Transverse colon (tissue), 4 donors: ENCODE measurements at places on chromosomes 2 and 18. TPM values are rescaled to one million over a fixed set of nuclear protein-coding genes. Genes with fewer than 3 reads are reported as not detected.

DNA sequence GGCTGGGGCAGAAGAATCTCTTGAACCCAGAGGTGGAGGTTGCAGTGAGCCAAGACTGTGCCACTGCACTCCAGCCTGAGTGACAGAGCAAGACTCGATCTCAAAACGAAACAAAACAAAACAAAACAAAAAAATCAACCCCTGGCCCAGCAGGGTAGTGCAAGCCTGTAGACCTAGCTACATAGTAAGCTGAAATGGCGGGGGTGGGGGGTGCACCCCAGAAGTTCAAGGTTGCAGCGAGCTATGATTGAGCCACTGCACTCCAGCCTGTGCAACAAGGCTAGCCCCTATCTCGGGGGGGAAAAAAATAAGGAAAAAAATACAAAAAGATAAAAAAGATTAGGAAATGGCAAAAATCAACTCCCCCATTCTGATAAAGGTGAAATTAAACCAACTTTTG is 6.4 kb downstream of the ATL2 start:
- no peak overlapping the region for H3K4me3 ChIP-seq
- H3K4me1 ChIP-seq = peaks cover 12% of the 10 kb centered on the region
- H3K36me3 ChIP-seq = no peaks in the 10 kb centered on the region
- DNase-seq = no peak
- H3K27ac ChIP-seq = no peak overlapping the region

DNA sequence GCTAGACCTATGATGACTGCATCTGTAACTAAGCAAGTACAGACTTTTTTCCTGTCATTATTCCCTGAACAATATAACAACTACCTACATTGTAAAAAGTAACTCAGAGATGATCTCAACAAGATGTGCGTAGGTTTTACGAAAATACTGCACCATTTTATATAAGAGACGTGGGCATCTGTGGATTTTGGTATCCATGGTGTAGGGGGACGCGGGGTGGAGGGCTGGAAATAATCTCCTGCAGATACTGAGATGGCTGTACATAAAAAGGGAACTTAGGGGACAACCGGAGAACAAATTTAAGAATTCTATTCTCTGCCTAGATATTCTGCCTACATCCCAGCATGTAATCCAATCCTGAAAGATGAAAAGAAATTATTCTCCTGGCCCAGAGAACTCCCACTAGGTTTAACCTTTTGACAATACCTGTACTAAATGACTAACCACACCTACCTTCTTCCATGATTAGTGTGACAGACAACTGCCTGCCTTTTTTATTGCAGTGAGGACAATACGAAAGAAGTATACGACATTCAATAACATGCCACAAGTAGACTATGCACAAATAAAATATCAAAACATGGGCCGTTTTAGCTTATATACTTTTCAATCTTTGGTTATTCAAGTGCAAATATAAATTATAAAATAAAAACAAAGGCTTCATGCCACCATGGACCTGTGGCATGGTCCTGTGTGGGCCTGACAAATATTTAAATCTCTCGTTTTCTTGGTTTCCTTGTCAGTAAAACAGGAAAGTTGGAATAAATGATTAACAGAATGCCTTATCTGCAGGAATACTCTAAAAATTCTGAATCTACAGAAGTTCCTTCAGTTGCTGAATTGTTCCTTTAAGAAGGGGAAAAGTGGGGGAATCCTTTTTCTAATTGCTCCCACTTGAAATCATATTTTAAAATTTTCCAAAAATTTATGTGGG is 46.3 kb downstream of the RTN4 start:
- H3K27me3 ChIP-seq = no peaks in the 10 kb centered on the region
- H3K36me3 ChIP-seq = no peaks in the 10 kb centered on the region
- no peak for DNase-seq
- peak overlapping the region; percentile 75 for H3K27ac ChIP-seq

GRCh38 chr2:6069381-6069780 is 377.2 kb downstream of the SOX11 start:
- no peak overlapping the region for H3K27ac ChIP-seq
- no peaks in the 10 kb centered on the region for H3K27me3 ChIP-seq
- no peaks in the 10 kb centered on the region for H3K4me1 ChIP-seq
- no peaks in the 10 kb centered on the region for H3K36me3 ChIP-seq

- peaks cover 25% of the 10 kb centered on the region for H3K4me1 ChIP-seq
- no peaks in the 10 kb centered on the region for H3K27me3 ChIP-seq
- peak; percentile 73 for DNase-seq
- no peak overlapping the region for H3K27ac ChIP-seq
- no peaks in the 10 kb centered on the region for H3K36me3 ChIP-seq
Measured at GRCh38 chr2:20190876-20191713, 33.8 kb downstream of the SDC1 start.

- DNase-seq = no peak
- no peaks in the 10 kb centered on the region for H3K27me3 ChIP-seq
- no peaks in the 10 kb centered on the region for H3K36me3 ChIP-seq
- H3K27ac ChIP-seq = no peak overlapping the region
Measured at GRCh38 chr2:225865468-225865867, 466.0 kb downstream of the NYAP2 start.

- peak; percentile 59 for DNase-seq
- H3K36me3 ChIP-seq = no peaks in the 10 kb centered on the region
- no peaks in the 10 kb centered on the region for H3K27me3 ChIP-seq
- no peak overlapping the region for H3K4me3 ChIP-seq
- peak overlapping the region; percentile 81 for H3K27ac ChIP-seq
Measured at GRCh38 chr2:169711751-169712509, 17.7 kb downstream of the PHOSPHO2 start.

GRCh38 chr18:39779926-39780325 is 2175.1 kb upstream of the PIK3C3 start:
- DNase-seq = no peak
- no peaks in the 10 kb centered on the region for H3K4me1 ChIP-seq
- no peaks in the 10 kb centered on the region for H3K36me3 ChIP-seq
- H3K27ac ChIP-seq = no peak overlapping the region
- no peak overlapping the region for H3K4me3 ChIP-seq

- no peaks in the 10 kb centered on the region for H3K27me3 ChIP-seq
- no peak overlapping the region for H3K4me3 ChIP-seq
- H3K4me1 ChIP-seq = no peaks in the 10 kb centered on the region
- DNase-seq = no peak
- no peaks in the 10 kb centered on the region for H3K36me3 ChIP-seq
- no peak overlapping the region for H3K27ac ChIP-seq
Measured at GRCh38 chr2:238476258-238476657, 49.5 kb downstream of the ASB1 start.

GRCh38 chr2:152470861-152471854 is 136.2 kb downstream of the FMNL2 start:
- H3K36me3 ChIP-seq = no peaks in the 10 kb centered on the region
- DNase-seq = no peak
- no peak overlapping the region for H3K4me3 ChIP-seq
- no peaks in the 10 kb centered on the region for H3K27me3 ChIP-seq

The SLC25A52 gene
- total RNA-seq = not detected

The MC2R gene
- not detected for total RNA-seq
